ENCODE measurements at places on chromosomes 12 and 14.

- no peak for DNase-seq
Observed at GRCh38 chr12:110533607-110534006, 31.5 kb downstream of the RAD9B start.

- DNase-seq: no peak
Observed at GRCh38 chr14:95270203-95270602, 49.5 kb downstream of the CLMN start.

GRCh38 chr12:123200414-123200813 is 32.5 kb downstream of the MPHOSPH9 start:
- no peak for DNase-seq

- DNase-seq: no peak
Observed at GRCh38 chr14:20458031-20458789, 3.0 kb downstream of the PIP4P1 start.

DNA sequence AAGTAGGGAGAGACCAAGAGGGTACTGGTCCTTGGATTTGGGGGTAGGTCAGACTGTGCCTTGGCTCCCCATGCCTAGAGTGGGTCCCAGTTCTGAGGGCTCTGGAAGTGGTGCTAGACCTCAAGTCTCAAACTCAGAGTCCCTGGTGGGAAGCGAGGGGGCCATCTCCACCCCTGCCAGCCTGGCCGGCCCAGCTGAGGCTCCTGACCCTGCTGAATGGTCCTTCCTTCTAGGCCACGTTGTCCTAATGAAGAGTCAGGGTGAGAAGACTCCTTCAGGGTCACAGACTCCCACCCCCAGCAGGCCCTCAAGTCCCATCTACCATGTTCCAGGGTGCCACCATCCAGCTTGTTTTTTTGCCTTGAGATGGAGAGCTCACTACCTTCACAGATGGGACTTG is 12.9 kb downstream of the SERPINA6 start:
- DNase-seq: no peak

- no peak for DNase-seq
Observed at GRCh38 chr12:85000729-85001128, 35.3 kb downstream of the TSPAN19 start.

- DNase-seq: no peak
Observed at GRCh38 chr14:84433961-84434360, 1096.0 kb upstream of the FLRT2 start.
